ENCODE measurements at places on chromosomes 4 and X.

DNA sequence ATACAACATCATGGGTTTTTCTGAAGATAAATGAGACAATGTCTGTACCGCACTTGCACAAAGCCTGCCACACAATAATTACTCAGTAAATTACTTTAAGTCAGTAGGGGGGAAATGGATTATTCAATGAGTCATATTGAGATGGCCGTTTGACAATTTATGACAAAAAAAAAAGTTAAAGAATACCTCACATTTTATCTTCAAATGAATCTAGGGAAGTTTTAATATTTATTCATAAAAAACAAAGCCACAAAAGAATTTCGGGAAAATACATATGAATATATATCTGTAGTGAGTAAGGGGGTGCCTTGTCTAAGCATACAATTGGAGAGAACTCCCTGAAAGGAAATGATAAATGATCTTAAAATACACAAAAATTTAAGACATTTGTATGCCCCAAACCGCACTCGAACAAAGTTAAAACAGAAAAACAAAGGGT is 197.0 kb upstream of the SLC7A11 start:
- DNase-seq: no peak

- no peak for DNase-seq
Measured at GRCh38 chr4:67892905-67893304, 9.1 kb upstream of the TMPRSS11D start.

DNA sequence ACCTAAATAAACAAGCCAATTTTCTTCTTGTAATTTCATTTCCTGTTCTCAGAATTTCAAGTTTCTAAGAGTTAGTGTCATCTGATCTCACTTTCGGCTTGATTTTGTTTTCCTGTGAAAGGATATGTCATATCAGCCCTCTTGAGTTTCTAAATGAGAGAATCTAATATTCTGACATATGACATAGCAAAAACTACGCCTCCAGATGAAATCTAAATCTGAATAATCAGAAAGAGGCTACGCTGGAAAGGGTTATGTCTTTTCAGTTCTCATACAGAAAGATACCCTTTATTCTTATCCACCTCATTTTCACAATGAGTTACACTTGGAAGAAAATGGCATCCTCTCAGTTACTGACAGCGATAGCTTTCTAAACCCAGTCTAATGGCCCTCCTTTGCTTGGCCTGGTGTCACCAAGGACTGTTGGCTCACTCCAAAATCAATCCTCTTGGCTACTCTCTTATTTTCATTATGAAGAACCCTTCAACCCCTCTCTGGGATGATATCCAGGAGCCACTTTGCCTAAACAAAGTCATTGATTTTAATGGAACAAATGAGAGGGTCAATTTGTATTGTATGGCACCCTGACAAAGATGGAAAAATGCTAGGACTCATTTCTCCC is 65.6 kb downstream of the ASB9 start:
- no peak for DNase-seq

DNA sequence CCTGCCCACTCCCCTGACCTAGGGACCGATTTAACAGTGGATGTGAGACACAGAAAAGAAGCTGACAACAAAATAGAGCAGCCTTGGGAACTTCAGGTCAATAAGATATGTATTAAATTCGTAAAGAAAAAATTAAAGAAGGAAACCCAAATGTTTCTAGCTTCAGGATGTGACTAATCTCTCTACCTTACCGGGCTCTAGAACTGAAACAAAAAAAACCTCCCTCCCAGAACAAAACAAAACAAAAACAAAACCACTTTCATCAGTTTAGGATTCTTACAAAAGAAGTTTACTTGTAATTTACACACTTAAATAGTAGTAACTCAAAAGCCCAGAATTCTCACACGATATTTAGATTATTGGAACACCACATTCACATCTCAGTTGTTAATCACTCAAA is 185.8 kb upstream of the RPS6KA3 start:
- DNase-seq: no peak

DNA sequence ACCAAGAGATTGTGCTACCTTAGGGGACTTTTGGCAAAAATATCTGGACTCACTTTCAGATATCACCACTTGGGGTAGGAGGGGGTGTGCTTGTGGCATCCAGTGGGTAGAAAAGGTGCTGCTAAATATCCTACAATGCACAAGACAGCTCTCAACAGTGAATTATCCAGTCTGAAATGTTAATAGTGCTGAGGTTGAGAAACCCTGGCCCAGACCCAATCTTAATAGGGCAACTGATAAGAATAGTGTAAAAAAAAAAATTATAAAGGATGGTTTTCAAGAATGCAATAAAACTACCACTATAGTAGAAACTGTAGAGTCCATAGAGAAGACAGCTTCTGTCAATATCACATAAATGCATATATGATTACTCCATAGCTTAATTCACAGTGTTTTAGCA is 185.5 kb downstream of the ZNF330 start:
- DNase-seq: no peak

GRCh38 chr4:56106180-56107147 is 157.7 kb downstream of the CEP135 start:
- DNase-seq: no peak
